ENCODE measurements at places on chromosomes 13 and 19.

- peak; percentile 53 for DNase-seq
Measured at GRCh38 chr19:1266129-1266915, 2.8 kb upstream of the CIRBP start.

DNA sequence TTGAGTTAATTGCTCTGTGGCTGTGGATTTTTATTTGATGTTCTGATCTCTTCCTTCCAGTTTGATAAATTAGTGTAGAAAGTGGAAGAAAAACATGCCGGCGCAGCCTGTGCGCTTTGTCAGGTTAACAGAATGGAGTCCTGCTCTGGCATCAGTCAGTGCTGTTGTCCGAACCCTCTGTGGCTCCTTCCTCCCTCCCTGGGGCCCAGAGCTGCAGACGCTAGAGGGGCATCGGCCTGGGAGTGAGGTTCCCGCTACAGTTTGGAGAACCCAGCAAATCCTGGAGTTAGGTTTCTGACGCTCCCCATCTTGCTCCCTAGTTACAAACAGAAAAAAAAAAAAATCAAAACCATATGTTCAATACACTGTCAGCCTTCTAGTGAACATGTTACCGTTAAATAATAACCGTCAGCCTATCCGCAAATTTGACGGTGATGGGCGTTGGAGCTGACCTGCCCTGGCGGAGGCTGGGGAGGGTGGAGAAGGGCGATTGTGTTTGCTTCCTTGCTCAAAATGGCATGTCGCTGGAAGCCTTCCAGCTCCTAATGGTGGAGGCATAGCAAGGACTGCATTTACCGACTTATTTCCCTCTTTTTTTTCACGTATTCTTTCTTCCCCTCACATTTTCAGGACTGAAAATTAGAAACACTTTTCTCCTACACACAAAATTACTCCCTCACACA lies 13.6 kb downstream of the MBNL2 start:
- peak; percentile 16 for DNase-seq

- DNase-seq = no peak
Measured at GRCh38 chr13:65594298-65594781, 1635.8 kb downstream of the PCDH9 start.

DNA sequence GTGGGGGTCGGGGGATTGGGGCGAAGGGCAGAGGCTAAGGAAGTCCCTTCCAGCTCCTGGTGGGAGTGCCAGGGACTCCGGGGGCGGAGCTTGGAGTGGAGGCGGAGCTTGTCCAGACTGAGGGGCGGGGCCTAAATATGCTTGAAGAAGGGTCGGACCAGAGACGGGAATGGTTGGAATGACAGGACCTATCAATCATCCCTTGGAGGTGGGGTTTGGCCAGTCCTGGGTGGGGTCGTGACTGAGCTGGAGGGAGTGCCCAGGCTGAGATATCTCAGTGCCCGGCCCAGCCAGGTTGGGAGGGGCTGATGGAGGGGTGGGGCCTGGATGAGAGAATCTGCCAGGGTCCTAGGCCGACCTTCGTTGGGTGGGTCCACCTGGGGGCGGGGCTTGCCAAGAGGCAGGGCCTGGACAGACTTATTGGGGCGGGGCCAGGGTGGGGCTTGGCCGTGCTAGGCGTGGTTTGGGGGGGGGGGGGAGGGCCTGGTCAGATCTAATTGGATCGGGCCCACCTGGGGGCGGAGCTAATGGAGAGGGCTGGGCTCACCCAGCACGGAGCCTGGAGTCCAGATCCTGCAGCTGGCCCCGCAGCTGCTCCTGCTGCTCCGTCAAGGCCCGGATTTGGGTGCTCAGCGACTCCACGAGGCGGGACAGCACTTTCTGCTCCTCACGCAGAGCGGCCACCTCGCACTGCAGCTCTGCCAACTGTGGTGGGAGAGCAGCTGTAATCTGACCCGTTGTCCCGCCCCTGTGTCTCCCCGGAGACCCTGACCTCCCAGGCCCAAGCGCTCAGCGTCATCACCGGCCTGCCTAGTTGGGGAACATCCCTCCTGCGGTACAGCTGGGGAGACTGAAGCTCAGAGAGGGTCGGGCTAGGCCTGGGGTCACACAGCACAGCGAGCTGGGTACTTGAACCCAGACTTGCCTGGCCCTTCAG lies 2.6 kb upstream of the WIZ start:
- DNase-seq = peak; percentile 10

Data from midbrain (tissue), 1 donor.